ENCODE measurements at places on chromosomes 11 and 22. TPM values are rescaled to one million over a fixed set of nuclear protein-coding genes. Genes with fewer than 3 reads are reported as not detected.

- no peak for DNase-seq
Observed at GRCh38 chr22:41939981-41940831, 6.7 kb downstream of the CENPM start.

ATL3 gene
- 20.9 TPM for polyA plus RNA-seq

MPPED2 gene
- polyA plus RNA-seq, result 19.0 TPM

DNA sequence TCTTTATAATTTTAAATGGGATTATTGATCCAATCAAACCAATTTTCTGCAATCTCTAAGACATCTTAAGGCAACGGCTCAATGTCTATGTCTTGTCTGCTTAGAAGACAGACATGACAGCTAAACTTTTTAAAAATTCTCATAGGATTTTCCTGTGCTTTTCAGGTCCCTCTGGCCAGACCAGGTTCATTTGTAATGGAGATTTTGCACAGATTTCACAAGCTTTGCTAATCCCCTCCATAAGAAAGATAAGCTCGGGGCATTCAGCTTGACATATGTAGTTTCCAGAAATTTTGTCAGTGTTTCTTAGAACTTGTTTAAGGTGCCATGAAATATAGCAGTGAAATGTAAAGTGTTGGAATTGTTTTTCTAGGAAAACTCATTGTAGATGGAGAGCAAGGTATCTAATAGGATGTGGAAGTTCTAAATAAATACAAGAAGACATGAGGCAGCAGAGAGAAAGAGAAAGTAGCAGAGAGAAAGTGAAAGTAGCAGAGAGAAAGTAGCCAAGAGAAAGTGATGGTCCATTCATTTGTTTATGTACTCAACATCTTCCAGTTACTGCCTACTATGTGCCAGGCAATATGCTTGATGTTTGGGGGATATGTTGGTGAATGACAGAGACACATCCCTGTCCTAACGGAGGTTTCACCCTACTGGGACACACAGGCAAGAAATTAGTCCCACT, 219.1 kb upstream of the ARHGAP42 start:
- DNase-seq, result no peak

CHKA gene
- 62.2 TPM for polyA plus RNA-seq

DEPDC7 gene
- polyA plus RNA-seq, result 8.6 TPM

DNA sequence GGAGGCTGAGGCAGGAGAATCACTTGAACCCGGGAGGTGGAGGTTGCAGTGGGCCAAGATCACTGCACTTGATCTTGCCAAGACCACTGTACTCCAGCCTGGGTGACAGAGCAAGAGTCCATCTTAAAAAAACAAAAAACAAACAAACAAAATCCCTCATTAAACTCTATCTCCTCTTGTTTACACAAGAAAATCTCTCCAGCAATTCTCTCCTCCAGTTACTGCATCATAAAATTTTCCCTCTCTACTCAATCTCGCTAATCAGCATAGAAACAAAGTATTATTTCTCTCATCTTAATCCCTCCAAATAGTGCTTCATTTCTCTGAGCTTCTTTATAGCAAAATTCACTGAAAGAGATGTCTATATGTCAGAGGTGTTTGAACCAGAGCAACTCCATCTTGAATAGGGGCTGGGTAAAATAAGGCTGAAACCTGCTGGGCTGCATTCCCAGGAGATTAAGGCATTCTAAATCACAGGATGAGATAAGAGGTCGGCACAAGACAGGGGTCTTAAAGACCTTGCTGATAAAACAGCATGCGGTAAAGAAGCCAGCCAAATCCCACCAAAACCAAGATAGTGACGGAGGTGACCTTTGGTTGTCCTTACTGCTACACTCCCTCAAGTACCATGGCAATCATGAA, 19.8 kb downstream of the MTMR2 start:
- no peak for DNase-seq

DNA sequence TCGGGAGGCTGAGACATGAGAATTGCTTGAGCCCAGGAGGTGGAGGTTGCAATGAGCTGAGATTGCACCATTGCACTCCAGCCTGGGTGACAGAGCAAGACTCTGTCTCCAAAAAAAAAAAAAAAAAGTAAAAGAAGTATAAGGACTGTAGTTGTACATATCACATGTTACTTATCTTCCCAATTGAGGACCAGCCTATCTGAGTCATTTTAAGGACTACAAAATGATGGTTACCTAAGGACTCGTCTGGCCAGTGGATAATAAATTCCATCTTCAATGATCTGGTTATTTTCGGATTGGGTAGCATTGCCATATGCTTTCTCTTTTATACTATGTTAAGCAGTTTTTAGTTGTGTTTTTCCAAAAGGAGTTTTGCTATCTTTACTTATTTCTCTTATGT, 55.3 kb downstream of the PPFIA1 start:
- DNase-seq, result no peak

GRCh38 chr22:30385942-30386341, 1.3 kb downstream of the RNF215 start:
- DNase-seq, result no peak

SULT4A1 gene
- 4.0 TPM for polyA plus RNA-seq

DNA sequence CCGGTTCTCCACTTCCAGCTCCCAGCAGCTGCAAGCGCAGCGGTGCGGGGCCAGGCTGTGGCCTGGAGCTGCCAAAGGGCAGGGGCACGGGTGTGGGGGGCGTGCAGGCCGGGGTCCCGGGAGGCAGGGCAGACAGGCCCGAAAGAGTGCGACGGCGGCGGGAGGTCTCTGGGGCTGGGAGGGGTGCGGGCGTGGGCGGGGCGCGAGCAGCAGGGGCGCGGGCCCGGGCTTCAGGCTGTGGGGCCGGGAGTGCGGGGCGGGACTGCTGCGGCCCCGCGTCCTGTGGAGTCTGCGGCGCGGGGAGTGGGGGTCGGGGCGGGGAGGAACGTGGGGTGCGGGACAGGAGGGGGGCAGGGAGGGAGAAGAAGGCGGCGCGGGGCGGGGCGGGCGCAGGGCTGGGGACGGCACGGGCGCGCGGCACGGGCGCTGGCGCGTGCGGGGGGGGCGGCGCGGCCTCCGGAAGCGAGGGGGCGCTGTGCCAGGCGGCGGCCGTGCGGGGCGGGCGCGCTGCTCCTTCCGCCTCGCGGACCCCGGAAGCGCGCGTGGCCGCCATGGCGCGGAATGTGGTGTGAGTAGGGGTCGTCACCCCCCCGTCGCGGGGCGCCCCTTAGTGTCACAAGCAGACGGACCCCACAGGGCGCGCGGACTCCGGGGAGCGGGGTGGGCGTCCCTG, at the start of gene MRPL23:
MRPL23 (plus strand) TSS at position 521 of the 673 bp plus-strand sequence; CDS start at position 552, 31 bp downstream.
- DNase-seq, result no peak

GRCh38 chr11:445765-446588, 4.1 kb upstream of the PTDSS2 start:
- DNase-seq, result no peak

SCARF2 gene
- polyA plus RNA-seq, result 15.7 TPM

GRCh38 chr22:39396797-39397195, 2.8 kb upstream of the TAB1 start:
- DNase-seq, result no peak

- DNase-seq, result no peak
Observed at GRCh38 chr11:112425121-112425520, 164.5 kb upstream of the PLET1 start.

VWA5A gene
- 13.7 TPM for polyA plus RNA-seq

- DNase-seq, result no peak
Observed at GRCh38 chr11:19602891-19603290, 109.7 kb upstream of the NAV2 start.

NCR3LG1 gene
- polyA plus RNA-seq, result 2.3 TPM

DNA sequence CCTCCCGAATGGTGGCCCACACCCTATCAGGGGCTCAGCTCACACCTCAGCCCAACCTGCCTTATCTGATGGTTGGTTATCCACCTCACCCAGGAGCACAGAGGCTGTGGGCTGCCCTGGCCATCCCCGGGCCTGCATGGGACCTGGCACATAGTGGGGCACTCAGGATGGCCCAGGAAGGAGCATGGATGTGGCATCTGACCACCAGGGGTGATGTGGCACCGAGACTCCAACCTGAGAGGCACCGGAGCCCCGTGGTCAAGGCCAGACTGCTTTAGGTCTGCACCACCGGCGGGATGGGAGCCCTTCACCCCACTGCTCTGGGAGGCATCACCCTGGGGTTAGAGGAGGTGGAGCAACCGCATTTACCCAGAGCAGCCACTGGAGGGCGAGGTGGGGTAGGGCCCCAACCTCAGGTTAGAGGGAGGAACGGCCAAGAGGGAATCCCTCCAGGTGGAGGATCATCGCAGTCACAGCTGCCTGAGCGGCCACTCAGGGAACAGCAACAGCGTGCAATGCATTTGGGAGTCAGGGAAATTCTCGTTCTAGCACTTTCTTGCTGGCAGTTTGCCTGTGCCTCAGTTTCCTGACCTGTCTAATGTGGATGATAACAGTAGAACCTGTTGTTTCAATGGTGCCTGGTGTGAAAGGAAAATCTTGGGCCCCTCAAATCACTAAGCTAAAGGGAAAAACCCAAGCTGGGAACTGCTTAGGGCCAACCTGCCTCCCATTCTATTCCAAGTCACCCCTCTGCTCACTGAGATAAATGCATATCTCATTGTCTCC, 52.9 kb upstream of the CARS1 start:
- no peak for DNase-seq

- no peak for DNase-seq
Observed at GRCh38 chr11:91795139-91795887, 429.3 kb upstream of the FAT3 start.

DNA sequence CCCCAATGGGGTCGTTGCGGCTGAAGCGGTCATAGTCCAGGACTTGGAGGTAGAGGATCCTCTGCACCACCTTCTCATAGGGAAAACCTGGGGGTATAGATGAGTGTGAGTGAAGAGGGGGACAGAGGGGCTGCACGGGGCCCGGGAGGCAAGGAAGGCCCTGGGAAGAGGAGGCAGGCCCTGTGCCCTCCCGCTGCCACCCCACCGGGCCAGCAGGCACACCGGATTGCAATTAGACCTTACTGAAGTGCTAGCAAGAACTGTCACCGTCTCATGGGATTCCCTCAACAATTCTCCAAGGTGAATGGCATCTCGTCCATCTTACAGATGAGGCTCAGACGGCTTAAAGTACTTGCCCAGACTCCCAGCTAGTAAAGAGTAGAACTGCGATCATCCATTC, 15.9 kb downstream of the LRRC10B start:
- no peak for DNase-seq

GRCh38 chr11:624705-625635, at the start of gene CDHR5:
TSS of gene CDHR5 (minus strand) at chr11:624955. CDS start at chr11:624902, 53 bp downstream.
- no peak for DNase-seq

DNA sequence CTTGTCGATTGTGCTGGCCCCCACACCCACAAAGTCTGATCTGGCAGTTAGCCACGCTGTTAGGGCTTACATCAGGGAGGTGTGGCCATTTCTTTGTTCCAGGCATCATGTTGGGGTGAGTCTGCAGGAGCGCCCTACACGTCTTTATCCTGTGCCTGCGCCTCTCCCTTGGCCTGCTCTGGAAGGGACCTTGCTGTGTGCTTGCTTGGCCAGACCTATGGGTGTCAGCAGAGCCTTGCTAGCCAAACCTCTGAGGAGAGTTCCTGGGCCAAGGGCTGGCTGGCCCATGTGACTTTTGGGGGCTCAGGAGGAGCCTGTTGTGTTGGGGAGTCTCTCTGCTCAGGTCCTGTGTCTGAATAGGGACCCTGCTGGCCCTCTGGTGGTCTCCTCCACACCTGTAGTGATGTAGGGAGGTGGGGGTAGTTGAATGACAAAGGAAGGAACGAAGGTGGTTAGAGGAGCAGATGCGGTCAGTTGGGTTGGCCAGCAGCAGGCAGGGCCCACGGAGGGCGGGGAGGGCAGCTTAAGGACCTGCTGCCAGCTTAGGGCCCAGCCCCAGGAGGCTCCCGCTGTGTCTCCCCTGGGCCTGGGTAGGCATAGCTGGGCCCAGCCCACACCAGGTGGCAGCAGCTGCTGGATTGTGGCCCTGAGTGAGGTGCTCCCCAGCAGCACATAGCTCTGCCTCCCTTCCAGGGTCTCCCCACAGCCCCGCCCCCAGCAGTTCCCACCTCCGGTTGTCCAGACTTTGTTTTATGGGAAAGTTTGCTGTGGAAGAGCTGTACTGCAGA, 7.9 kb downstream of the PPIL2 start:
- no peak for DNase-seq

MN1 gene
- polyA plus RNA-seq, result 11.7 TPM

SCUBE1 gene
- 8.7 TPM for polyA plus RNA-seq

BARX2 gene
- 1.0 TPM for polyA plus RNA-seq

- DNase-seq, result no peak
Observed at GRCh38 chr11:35814720-35815305, 129.0 kb upstream of the LDLRAD3 start.

DNA sequence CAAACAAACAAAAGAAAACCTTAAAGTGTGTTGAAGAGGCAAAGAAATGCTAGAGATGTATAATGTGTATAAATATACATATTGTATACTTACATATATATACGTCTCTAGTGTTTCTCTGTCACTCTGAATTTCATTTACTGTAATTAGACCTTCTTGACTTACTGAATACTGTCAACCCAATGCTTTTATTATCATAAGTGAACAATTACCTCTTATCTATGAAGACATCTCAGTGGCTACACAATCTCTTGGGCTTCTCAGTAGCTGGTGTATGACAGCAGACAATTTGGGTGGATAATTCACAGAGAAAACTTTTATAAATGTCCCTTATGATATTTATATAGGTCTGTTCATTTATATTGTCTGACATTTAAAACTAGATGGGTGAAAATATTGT, 664.1 kb upstream of the ANO3 start:
- DNase-seq, result no peak

GRCh38 chr11:127106938-127107337, 106.4 kb upstream of the KIRREL3 start:
- DNase-seq, result no peak

DNA sequence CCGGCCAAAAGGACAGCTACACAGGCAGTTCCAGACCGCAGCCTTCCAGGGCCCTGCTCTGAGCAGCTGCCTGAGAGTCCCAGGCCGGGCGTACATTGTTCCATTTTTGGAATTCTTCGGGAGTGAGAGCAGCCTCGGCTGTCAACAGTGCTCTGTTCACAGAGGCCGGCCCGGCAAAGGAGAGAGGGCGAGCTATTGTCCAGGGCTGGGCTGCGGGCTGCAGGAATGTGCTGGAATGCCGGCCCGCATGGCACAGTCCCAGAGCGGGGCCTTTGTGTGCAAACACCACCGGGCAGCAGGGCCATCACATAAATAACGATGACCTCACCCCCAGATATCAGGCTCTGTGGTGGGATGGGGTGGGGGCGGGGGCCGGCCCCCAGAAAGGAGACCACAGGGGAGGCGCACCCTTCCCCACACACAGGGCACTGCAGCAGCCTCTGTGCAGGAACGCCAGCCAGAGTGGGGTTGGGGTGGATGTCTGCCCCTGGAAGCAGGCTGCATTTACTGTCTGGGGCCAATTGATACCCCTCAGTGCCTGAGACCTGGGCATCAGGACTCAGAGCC, 15.8 kb downstream of the LINC01488 start:
- peak; percentile 77 for DNase-seq

ZP1 gene
- polyA plus RNA-seq, result 0.30 TPM

DNA sequence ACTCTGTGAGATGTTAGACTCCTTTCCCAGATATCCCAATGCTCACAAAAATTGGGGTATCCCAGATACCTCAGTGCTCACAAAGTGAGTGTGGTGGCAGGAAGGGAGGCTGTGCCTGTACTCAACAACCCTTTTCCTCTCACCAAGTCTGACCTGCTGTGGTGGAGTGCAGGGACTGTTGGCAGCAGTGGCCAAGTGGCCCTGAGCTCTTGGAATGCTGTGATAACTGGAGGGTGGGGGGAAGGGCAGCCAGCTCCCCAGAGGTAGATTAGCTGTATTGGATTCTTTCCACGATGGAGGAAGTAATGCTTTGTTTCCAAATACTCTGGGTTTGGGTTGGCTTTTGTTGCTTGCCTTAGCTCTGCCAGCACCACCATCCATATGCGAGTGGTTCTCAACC, 46.0 kb upstream of the OR9Q1 start:
- no peak for DNase-seq
